Activated CD4-positive, alpha-beta T cell treated with anti-CD3 and anti-CD28 coated beads for 24 hours (primary cell): ENCODE measurements at places on chromosomes 12 and 14.
A peak's percentile ranks its signal among the peaks of the same experiment; 100 is the strongest.

DNA sequence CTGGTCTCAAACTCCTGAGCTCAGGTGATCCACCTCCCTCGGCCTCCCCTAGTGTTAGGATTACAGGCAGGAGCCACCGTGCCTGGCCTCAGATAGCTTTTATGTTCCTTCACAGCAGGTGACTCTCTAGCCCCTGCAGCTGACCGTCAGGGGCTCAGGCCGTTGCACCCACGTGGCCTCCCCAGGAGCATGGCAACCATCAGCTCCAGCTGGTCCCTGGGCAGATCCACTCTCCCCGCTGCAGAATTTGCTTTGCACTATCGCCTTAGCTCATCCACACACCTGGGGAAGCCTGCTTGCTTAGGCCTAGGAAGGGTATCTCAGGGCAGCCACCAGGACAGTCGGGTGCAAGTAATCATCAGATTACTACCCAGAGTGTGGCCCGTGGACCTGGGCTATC, 62.6 kb downstream of the TSPAN9 start:
- DNase-seq: no peak

GRCh38 chr14:23021434-23021833, 11.5 kb upstream of the C14orf93 start:
- no peak for DNase-seq

GRCh38 chr12:88552610-88553079, 27.6 kb downstream of the KITLG start:
- no peak for DNase-seq

- DNase-seq: peak; percentile 76
These were observed 1030.4 kb downstream of the TMEM121 start for GRCh38 chr14:106556665-106557289.

GRCh38 chr14:47148686-47149085, 497.1 kb upstream of the RPL10L start:
- no peak for DNase-seq

DNA sequence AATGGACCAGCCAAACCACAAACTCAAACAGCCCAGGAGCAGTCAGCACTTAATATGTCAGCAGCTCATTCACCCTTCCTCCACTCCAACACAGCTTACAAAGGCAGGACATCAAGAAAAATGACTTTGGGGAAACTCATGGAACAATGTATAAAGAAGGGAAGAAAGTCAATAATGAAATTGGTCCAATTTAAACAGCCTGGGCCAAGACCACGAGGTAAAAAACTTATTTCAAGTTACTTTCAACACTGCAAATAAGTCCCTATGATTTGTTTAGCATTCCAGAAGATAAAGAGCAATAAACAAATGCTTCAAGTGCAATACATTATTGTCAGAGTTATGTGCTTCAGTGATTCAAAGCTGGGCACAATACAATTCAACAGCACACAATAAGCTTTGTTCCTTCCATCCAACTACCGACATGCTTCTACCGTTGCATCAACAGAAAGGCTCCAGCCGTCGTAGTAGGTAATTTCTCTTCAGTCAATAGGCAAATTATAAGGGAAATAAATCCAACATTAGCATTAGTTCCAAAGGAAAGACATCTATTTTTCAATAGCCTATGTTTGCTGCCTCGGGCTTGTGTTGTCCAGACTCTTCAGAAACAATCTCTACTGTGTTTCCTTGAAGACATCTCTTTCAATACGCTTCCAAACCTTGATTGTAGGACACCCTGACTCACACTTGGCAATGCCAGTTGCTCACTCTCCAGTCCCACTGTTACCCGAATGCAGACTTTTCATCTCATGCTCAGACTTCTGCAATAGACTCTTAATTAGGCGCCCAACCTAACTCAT, 225.7 kb downstream of the NUAK1 start:
- DNase-seq: no peak

DNA sequence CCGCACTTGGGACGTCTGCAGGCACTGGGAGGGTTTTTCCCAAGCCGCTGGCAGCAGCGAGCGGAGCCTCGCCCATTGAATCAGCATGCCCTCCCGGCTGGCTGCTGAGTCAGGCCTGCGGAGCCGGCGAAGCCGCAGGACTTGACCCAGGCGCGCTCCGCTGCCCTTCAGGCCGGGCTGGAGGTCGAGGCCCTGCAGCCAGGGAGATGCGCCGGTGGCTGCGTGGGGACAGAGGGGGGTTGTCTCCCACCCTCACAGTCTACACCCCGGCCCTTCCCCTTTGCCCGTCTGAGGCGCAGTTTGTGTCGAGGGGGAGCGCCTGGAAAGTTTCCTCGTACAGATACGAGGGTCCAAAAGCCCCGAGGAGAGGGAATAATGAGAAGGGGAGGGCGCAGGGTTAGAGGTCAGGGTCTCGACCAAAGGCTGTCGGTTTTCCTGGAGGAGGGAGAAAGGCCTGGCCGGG, 759 bp upstream of the KLC1 start:
- DNase-seq: no peak

DNA sequence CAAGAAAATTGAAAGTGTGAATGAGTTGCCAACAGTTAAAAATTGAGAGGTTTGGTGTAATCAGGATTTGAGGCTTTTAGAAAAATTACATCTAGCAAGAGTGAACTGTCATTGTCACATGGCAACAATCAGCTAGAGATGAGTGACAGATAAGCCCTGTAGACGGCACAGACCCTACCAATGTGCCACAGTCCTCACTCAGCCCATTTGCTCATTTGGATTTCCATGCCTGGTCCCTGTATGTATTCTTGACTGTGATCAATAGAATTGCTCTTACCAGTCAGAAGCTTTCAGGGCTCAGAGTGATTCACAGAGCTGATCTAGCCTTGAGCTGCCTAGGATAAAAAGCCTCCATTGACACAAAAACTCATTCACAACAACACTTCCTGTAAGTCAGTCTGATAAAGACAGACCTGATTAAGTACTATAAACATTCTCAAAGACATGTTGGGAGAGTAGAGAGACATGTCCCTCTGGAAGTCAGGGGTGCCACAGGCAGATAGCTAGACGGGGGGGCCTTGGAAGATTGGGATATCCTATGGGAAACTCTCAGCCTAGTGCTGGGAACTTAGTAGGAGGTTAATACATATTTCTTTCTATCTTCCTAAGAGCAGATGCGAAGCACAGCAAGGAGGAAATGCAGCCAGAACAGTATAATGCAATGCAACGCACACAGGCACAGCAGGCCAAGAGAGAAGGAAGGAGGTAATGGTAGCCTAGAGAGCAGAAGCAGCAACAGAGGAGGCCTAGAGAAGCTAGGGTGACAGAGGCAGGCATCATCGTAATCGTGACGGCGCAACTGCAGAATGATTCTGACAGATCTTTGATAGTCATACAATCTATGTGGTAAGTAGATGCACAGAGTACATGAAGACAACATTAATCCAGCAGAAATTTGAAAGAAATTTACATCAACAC, 2.0 kb upstream of the PELI2 start:
- DNase-seq: no peak

- no peak for DNase-seq
These were observed 5.8 kb downstream of the RAB21 start for GRCh38 chr12:71760471-71760870.

DNA sequence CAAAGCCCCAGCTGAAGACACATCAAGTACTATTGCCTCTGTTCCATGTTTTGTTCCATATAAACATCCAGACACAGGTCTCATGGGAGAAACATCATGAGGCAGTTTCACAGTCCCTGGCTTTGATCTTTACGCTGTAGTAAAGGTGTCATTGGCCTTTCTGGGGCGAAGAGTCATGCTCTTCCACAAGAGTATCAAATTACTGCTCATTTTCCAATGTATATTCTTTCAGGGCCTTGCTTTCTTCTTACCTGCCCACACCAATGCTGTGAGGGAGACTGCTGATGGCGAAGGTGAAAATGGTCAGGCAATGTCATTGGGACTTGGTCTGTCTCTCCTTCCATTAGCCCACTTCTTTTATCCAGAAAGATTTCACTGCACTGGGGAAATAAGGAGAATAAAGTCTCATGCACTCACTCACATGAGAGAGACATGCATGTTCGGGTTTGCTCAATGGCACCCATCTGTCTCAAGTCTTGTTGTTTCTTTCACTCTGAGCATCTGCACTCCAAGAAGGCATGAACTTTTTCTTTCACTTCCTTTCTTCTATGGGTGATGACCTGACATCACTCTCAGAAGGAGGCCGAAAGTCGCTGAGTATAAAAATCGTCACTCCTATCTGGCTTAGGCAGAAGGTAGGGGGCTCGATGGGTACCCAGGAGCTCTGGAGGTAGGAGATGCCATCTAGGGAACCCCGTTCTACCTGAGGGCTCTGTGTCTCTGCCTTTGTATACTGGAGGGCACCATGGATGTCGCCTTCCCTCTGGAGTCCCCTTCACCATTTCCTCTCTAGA, 1.3 kb upstream of the JDP2 start:
- DNase-seq: no peak

- DNase-seq: no peak
These were observed 605.5 kb upstream of the FOXG1 start for GRCh38 chr14:28161040-28161439.

DNA sequence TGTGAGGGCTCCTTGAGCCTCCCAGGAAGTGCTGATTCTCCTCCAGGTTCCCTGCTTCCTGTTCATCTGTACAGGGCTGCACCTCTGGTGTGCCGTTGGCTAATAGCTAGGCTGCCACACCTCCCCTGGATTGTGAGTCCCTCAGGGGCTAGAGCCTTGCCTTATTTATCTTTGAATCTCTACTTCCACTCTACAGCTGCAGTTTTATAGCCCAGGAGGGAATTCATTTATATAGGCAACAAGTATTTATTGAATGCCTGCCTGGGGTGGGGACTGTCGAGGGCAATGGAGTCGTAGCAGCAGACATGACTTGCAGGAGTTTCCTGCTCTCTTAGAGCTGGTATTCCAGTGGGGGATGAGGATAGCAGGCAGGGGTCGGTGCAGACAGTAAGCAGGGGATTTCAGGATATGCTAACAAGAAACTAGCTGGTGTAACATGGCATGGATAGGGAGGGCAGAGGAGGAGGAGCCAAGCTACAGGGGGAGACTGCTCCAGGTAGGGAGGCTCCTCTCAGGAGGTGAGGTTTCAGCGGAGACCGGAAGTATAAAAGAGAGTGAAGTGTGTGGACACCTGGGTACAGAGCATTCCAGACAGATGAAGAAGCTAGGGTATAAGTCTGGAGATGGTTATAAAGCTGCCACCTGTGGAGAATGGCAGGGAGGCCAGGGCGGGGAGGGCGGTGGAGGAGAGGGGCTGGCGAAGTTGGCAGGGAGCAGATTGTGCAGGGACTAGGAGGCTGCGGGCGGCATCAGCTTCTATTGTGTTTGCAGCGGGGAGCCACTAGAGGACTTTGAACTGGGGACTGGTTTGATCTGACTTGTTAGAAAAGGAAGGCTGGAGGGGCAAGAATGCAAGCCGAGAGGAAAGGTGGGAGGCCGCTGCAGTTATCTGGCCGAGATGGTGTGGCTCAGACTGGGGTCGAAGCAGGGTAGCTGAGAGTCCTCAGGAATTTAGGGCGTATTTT, 17.2 kb downstream of the USP30 start:
- DNase-seq: no peak

GRCh38 chr14:93183596-93184317, 940 bp downstream of the MOAP1 start:
- no peak for DNase-seq

DNA sequence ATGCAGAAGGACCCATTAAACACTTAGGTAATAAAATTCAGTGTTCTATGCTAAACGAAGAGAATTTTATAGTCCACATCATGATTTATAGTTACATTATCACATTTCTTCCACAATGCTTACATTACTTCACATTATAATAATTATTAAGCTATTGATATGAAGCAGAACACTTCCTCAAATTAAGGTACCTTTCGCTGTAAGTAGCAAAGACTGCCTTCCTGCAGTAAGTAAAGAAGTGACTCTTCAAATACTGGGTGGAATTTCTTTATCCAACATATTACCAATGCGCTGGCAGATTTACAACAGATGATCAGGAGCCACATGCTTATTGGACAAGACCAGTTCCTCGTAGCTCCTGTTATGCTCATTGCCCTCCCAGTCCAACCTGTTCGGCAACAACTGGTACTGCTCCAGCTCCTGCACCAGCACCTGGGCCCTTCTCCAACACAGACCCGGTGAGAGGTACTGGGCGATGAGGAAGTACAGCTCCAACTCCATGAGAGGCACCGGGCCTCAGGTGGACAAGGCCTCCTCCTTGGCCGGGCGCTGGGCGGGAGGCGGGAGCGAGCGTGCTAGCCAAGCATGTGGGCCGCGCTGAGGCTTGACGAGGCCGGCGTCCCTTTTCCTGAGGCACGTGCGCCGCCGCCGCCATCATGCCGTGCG, 210.7 kb upstream of the ATP2B1 start:
- DNase-seq: no peak

- no peak for DNase-seq
These were observed 141.4 kb upstream of the TMPO start for GRCh38 chr12:98374007-98374406.

- DNase-seq: peak; percentile 9
These were observed 292.3 kb downstream of the FUT8 start for GRCh38 chr14:65704850-65705249.

DNA sequence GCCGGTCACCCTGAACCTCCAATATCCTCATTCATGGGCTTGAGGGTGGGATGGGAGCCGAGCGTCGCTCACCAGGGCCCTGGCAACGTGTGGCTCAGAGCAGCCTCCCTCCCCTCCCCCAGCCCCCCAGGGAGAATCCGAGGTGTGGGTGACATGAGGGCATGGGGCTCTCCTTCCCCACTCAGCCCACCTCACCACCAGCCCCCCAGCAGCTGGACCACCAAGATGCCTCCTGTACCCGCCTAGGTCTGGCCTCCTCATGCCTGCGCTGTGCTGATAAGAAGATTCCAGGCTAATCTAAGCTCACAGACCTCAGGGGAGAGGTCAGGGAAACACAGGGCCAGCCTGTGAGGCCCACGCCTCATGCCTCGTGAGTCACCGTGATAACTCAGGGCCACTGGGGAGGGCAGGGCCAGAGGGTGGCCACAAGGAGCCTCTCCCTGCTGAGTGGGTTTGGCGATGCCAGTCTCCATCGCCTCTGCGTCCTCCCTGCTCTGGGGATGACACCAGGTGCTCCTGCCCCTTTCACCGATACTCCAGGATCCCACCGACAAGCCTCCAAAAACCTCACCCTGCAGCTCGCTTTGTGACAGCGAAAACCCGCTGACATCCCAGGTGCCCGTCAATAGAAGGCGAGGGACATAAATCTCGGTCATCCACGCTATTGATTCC, 56.9 kb downstream of the TESC start:
- DNase-seq: no peak

- DNase-seq: no peak
These were observed 275.5 kb upstream of the TMEM132C start for GRCh38 chr12:127991485-127991884.

GRCh38 chr14:33647385-33647786, 303.5 kb downstream of the EGLN3 start:
- no peak for DNase-seq

- DNase-seq: no peak
These were observed 34.6 kb downstream of the NIN start for GRCh38 chr14:50796390-50796789.

DNA sequence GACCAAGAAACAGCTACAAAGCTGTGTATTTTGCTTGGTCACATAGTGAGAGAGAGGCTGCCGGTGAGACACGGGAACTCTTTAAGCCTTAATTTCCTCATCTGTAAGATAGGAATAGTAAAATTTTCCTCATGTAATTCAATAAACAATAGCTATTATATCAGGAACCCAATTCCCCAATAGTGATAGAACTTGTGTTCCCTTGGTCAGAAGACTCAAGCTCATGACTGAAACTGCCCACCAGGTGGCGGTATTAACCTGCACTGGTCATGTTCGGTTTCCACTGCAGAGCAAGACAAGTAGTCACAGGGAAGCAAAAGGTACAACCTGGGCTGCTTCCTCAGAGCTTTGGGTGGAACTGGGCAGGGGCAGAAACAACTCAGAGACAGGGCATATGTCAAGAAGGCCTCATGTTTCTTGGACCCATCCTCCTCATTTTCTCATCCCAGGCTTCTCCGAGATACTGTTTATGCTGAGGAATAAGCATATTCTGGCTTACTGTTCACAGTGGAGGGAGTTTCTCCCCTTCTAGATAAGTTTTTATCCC, 4.2 kb upstream of the AJUBA start:
- DNase-seq: peak; percentile 85
